ENCODE measurements at places on chromosomes 7 and 10.

DNA sequence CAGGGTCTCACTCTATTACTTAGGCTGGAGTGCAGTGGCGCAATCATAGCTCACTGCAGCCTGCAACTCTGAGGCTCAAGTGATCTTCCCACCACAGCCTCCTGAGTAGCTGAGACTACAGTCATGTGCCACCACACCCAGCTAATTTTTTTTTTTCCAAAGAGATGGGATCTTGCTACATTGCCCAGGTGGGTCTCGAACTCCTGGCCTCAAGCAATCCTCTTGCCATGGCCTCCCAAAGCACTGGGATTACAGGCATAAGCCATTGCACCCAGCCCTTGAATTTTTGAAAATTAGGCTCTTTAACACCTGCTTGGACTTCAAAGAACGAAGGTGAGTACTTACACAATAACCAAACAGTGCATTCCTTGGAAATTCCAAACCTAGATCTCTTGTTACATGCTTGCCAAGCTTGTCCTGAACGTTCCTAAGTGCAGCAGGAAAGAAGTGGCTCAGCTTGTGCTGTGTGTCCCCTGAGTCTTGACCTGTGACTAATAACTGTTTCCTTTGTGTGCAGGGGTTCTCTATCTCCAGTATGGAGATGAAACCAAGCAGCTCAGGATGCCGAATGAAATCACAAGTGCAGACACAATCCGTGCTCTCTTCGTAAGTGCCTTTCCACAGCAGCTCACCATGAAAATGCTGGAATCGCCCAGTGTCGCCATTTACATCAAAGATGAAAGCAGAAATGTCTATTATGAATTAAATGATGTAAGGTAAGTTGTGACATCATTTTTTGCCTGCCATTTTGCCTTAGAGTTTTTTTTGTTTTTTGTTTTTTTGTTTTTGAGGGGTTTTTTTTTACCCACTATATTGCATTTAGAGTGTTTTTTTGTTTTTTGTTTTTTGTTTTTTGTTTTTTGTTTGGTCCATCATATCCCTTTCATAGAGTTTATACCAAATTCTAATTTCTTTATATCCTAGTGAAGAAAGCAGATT lies 223.8 kb downstream of the KIAA1217 start:
- DNase-seq, result no peak

- DNase-seq, result no peak
Observed at GRCh38 chr10:100738055-100738827, 7.1 kb upstream of the PAX2 start.

DNA sequence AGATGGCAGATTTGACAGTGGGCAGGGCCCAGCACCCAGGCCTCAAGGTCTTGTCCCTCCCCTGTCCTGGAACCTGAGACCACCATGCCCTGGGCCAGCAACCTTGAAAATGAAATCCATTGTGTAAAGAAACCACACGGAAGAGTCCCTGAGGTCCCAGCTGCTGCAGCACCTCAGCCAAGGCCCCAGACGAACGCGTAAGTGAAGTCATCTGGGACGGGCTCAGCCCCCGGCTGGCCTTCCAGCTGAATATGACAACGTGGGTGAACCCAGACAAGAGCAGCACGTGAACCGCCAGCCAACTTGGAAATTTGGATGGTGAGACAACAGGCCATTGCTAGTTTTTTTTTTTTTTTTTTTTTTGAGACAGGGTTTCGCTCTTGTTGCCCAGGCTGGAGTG lies 70.3 kb downstream of the CYTH3 start:
- no peak for DNase-seq

DNA sequence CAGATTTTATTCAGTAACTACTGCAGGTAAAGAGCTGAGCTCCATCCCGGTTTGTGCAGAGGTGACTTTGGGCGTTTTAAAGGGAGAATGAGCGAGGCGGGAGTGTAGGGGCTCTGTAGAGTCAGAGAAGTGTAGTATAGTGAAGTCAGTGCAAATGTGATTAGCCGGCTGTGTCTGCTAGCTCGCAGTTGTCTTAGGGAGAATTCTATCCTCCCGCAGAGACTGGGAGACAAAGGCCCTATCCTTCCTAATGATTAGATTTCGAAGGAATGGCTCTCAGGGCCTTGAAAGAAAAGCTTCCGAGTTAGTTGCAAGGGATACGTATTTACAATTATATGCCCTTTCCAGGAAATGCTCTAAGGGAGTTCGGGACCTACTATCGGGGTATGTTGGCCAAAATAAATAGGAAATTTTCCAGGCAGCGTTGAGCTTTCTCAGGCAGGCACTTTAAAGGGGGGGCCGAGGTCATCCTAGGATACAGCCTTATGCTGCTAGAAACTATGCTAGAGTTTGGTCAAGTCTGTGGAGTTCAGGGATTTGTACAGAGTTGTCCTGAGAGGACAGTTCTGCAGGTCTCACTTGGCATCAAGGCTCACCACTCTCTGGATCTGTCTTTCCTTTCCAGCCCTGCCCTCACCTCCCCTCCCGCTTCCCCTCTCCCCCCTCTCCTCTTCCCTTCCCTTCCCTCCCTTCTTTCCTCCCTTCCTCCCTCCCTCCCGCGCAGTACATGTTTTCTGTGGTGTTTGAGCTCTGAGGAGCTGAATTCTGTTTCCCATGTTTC lies 825 bp downstream of the MRPL32 start:
- no peak for DNase-seq

DNA sequence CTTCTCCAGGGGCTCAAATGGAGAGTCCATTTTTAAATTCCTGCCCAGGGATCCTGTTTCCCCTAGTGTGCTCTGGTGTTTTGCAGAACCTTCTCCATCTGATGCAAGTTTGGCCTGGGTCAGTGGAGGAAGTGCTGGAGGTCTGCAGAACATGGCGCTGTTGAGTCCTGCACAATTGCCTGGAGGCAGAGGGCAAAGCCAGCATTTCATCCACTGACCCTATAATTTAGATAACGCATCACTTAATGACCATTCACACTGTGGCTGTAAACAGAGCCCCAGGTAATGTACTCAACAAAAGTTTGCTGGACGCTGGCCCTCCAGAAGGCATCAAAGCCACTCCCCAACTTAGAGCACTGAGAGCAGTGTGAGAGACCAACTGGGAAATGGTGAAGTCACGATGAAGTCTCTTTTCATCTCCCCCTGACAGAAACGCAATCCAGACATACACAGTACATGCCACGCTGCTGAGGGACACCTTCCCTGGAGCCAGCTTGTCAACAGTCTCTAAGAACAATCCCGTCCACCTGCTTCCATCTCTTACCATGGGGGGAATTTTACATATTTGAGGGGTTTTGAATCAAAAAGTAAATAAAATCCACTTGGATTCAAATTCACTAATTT lies 13.4 kb downstream of the C10orf71 start:
- DNase-seq, result no peak

GRCh38 chr10:22333167-22333974 lies 11.9 kb upstream of the SPAG6 start:
- no peak for DNase-seq

DNA sequence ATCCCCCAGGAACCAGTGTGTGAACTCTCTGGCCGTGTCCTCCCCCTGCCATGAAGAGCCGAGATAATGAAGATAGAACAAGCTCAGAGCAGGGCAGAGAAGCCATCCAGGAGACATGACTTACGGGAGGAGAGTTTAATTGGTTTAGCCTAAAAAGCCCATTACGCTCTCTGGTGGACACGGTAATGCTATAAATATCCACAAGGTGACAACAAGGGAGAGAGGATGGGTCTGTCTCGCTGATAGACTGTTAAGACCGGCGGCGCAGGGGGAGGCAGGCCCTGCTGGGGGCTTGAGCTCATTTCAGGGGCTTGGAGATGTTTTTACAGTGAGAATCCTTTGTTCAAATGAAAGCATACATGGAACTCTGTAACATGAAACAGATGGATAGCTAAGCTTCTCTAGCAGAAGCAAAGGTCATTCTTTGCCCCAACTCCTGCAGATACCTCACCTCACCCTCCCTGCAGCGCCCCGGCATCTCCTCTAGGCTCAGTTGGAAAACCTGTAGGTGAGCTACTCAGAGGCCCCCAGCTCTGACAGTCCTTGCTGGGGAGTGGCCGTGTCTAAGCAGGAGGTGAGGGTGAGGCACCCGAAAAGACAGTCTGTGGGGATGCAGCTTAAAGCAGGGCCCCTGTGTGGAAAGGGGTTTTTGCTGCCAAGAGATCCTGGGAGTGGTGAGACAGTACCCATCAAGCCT lies 40.8 kb upstream of the LOXL4 start:
- DNase-seq, result no peak

- no peak for DNase-seq
Observed at GRCh38 chr10:88853155-88853881, 1.7 kb upstream of the ANKRD22 start.

- DNase-seq, result peak; percentile 60
Observed at GRCh38 chr7:1693419-1693990, 23.4 kb downstream of the ELFN1 start.

- no peak for DNase-seq
Observed at GRCh38 chr7:23062452-23062851, 43.1 kb upstream of the KLHL7 start.

DNA sequence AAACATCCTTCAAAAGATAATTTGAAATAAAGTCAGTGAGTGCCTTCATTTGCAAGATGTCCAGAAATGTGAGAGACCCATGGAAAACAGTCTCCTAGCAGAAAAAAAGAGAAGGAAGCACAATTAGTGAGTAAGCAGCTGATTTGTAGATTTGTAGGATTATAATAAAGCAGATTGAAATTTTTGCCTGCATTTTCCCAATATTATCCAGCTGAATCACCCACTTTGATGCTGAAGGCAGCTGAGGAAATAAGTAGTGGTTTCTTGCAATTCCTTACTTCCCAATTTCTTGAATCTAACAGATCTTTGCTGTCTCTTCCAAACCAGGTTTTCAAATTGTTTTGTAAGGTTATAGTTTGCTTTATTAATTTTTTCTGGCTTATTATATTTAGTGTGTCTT lies 181.4 kb downstream of the GNAT3 start:
- DNase-seq, result no peak

- DNase-seq, result no peak
Observed at GRCh38 chr7:127809261-127809702, 157.3 kb downstream of the SND1 start.
